ENCODE measurements at places on chromosomes 11 and 22. TPM values are rescaled to one million over a fixed set of nuclear protein-coding genes. Genes with fewer than 3 reads are reported as not detected.

Gene P2RX6
- 3.5 TPM for total RNA-seq

DNA sequence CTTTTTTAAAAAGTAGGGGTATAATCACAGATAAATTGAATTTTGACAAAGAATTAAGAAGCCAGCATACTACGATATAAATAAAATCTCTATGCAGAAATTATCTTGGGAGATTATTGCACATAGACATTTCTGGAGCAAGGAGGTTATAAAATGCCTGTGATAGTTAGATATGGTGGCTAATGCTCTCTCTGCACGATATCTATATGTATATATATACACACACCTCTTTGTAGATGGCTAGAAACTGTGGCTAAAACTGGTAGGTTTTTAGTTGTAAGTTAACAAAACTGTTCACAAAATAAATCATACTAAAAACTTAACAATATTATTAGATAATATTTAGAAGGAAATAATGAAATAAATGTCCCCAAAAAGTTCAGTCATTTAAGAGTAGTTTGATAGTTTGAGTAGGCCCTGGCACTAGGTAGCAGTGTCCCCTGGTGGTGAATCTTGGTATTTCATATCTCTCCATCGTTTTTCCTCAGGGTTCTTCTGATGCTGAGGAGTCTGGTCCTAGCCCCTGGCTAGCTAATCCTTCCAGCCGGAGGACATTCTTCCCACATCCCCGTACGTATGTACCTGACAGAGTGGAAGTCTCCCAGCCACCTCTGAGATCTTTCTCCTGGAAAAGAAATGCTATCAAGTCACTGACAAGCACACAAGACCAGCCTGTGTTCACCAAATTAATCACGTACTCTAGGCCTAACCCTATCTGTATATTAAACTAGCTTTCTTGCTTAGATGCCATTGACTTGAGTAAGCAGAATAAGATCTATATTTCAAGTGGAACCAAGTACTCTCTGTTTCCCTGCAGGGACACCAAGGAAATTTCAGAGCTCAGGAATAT, 32.2 kb downstream of the ART5 start:
- DNase-seq = peak; percentile 59

DNA sequence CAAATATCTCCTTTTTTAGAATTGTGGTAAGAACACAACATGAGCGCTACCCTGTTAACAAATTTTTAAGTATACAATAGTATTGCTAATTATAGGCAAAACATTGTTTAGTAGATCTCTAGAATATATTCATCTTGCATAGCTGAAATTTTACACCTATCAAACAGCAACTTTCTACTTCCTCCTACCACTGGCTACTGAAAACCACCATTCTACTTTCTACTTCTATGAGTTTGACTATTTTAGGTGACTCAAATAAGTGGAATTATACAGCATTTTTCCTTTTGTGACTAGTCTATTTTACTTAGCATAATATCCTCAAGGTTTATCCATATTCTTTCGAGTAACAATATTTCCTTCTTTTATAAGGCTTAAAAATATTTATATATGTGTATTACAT, 128.4 kb downstream of the FAM76B start:
- DNase-seq = no peak

Gene NAALADL1
- not detected for total RNA-seq

Gene P4HA3
- 1.5 TPM for total RNA-seq

GRCh38 chr22:20206709-20207215, 55.9 kb upstream of the CCDC188 start:
- peak; percentile 8 for DNase-seq

DNA sequence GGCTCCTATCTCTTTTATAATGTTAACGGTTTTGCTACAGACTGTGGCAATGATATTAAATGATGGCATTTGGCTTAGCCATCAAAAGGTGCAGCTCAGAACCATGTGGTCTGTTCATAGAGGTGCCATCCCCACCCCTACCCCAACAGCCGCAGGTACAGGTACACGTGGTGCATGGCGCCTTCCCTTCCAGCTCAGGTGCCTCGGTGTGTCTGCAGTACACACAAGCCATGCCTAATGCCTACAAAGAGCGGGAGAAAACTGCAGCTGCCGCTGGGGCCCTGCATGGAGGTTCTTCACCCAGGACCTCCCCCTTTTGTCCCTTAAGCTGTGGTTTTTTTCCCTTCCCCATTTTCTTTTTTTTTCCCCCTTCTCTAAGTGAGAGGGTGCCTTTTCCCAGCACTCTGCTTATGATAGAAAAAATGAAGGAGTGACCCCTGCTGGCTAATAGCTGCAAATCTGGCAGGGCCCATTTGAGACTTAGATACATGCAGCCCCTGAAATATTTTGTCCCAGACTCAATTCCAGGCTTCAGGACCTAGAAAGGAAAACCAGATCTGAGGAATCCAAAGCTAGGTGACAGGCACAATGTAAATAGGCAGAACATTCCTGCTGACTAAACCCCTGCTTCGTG, 6.5 kb downstream of the OR52M1 start:
- DNase-seq = no peak

GRCh38 chr11:103730131-103730940, 306.1 kb upstream of the DDI1 start:
- DNase-seq = peak; percentile 13

DNA sequence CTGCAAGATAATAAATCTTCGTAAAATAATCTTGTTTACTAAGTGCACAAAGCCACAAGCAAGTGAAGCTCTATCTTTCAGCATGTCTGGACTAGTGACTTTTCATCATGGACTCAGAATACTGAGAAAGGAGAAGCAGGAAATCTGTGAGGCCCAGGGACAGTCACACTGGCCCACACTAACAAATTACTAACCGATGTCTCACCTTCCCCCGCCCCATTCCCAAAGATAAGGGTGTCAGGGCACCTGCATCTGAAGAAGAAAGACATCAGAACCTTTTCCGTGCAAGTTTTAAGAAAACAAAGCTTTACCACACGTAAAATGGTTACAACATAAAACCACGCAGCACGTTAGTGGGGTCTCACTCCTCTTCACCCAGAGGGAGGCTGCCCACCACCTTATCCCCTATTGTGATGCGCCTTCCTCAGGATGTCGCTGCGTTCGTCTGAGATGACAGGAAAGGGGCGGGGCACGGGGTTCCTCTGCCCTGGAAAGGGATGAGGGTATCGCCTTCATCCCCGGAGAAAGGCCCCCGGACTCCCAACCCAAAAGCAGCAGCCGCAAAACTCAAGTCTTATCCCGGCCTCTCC, 616 bp downstream of the BTBD10 start:
- peak; percentile 79 for DNase-seq

Gene CCDC116
- total RNA-seq = not detected

Gene ARAP1
- total RNA-seq = 61.7 TPM

GRCh38 chr11:62593434-62594044, 2.2 kb upstream of the TUT1 start:
- DNase-seq = peak; percentile 66

Gene MSANTD4
- total RNA-seq = 18.1 TPM

DNA sequence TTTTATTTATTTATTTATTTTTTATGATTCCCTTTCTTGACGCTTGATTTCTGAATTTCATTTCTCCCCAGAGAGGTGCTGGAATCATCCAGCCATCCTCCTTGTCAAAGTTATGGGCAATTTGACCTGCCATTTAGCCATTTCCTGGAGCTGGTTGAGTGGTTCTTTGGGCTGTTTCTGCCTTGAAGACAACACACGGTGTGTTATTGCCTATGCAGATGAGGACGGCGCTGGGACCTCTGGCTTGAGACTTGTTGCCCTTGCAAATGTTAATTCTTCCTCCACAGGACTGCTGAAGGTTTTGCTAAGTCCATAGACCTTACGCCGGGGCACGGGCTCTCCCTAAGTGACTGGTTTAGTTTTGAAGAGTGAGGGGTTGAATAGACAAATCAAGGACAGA, 147.9 kb upstream of the PLET1 start:
- DNase-seq = no peak

DNA sequence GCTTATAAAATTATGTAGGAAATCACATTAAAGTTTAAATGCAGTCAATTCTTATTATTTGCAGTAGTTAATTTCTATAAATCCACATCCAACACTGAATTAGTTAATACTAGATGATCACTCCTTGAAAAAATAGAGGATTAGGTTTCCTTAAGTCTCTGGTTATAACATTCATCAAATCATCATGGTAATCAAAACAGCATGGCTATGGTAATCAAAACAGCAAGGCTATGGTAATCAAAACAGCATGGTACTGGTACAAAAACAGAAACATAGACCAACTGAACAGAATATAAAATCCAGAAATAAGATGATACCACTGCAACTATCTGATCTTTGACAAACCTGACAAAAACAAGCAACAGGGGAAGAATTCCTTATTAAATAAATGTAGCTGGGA, 814.6 kb upstream of the CCDC179 start:
- DNase-seq = no peak

Gene APOL4
- total RNA-seq = not detected

GRCh38 chr11:113991170-113991569, 16.3 kb downstream of the HTR3A start:
- peak; percentile 6 for DNase-seq

GRCh38 chr11:44637487-44637886, 72.0 kb downstream of the CD82 start:
- no peak for DNase-seq

Gene C11orf91
- not detected for total RNA-seq

GRCh38 chr11:64458997-64459396, 100.0 kb downstream of the RPS6KA4 start:
- peak; percentile 46 for DNase-seq

Gene TIMM10
- total RNA-seq = 59.7 TPM

DNA sequence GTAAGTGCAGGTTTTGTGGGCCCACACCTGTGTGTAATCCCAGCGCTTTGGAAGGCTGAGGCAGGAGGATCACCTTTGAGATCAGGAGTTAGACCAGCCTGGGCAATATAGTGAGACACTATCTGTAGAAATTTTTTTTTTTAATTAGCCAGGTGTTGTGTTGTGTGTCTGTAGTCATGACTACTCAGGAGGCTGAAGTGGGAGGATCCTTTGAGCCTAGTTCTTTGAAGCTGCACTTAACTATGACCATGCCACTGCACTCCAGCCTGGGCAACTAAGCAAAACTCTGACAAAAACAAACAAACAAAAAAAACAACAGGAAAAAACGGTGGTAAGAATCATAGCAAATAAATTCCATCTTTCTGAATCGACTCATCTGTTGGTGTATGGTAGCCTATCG, 268.6 kb upstream of the PDGFD start:
- DNase-seq = no peak

- no peak for DNase-seq
Observed at GRCh38 chr11:45209891-45210699, 63.7 kb downstream of the PRDM11 start.

- DNase-seq = no peak
Observed at GRCh38 chr11:81669935-81670543, 1063.6 kb downstream of the FAM181B start.

- DNase-seq = no peak
Observed at GRCh38 chr22:28025866-28026575, 107.0 kb upstream of the PITPNB start.

GRCh38 chr11:121236115-121237001, 56.2 kb upstream of the SC5D start:
- peak; percentile 1 for DNase-seq

DNA sequence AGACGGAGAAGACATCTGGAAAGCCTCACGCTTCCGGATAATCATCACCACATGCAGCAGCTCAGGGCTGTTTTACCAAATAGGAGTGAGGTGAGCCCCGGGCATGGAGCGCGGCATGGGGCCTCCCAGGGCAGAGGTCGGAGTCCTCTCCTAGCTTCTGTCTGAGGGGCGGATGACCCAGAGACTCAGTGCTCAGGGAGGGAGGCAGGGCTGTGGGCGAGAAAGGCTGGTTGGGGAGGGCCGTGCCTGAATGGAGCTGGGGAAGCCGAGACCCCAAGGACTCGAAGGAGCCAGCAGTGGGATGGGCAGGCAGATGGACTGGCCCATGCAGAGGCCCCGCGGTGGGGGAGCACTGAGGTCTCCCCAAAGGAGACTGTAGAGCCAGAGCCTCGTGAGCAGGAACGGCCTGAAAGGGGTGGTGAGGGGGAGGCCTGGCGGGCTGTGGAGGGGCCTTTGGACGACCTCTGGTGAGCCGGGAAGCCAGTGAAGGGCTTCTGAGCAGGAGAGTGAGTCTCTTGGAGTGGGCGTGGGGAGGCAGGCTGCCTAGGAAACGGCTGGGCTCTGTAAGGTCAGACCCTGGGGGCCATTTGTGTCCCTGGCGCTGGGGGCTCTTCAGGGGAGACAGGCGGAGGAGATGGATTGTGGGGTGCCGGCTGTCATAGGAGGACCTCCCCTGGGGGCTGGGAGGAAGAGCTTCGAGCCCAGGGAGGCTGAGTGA, 24.7 kb upstream of the PANX2 start:
- DNase-seq = no peak

- no peak for DNase-seq
Observed at GRCh38 chr11:118846181-118846935, 37.3 kb upstream of the CXCR5 start.

DNA sequence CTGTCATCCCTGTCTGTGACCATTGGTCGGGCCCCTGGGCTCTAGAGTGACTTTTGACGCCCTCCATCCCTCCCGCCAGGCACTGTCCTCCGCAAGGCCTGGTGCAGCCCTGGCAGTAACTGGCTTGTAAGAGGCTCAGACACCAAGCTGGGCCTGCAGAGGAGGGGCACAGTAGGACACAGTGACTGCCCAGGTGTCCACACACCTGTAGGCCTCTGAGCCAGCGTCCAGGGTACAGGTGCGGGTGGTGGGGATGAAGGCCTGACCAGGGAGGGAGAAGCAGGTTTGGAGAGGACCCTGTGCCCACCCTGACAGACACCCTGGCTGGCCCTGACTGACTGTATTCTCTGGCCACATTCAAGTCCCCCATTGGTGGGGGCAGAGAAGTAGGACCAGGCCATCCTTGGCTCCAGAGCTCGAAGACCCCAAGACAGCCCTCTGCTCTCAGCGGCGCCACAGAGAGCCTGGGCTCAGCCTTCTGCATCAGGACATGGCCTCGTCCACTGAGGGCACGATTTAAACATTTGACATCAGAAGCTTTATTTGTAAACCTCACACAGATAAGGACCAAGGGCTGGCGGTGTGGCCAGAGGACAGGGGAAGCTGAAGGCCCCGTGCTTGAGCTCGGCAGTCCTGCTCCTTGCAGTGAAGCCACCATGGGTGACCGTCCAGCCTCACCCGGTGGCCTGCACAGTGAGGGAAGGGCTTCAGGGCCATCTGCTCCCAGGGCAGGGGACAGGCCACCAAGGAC, 31.4 kb downstream of the PPIL2 start:
- DNase-seq = no peak

Gene PGR
- total RNA-seq = not detected

DNA sequence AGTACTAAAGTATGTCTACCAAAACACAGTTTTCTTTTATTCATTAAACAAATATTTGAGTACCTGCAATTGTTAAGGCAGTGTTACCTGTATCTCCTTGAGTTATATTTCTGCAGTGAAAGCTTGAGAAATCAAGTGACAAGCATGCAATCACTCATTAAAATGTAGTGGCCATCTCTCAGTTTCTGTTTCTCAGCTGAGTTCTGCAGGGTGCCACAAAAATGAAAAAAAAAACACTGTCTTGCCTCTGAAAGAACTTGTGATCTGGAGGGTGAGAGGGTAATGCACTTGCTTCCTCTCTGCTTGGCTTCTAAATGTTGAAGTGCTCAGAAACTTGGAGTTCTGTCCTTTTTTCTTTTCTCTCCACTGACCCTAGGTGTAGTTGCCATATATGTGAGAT, 6.8 kb downstream of the QSER1 start:
- DNase-seq = no peak

Data from A172 (cell line).